Stimulated activated CD4-positive, alpha-beta T cell treated with anti-CD3 and anti-CD28 coated beads, Interleukin-12 subunit alpha, Interleukin-12 subunit beta, amount 100 ng/mL, for 24 hours (primary cell): ENCODE measurements at places on chromosomes 1 and 21.

DNA sequence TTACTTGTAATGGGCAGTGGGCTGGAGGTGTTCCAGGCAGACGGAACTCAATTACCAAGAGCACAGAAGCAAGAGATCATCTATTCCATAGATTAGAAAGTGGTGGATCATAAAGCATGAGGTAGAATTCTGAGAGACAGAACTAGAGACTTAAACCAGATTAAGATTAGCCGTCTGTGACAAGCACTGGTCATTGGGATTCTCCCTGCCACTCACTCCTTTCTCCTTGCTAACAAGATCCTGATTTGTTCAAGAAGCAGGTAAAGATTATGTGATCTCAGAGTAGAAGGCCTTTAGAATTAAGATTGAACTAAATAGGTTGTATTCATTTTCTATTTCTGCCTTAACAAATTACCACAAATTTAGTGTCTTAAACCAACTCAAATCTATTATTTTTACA lies 1.5 kb upstream of the HSPA13 start:
- no peak for DNase-seq

- DNase-seq: no peak
These were observed 19.9 kb downstream of the GFI1 start for GRCh38 chr1:92466683-92467352.

DNA sequence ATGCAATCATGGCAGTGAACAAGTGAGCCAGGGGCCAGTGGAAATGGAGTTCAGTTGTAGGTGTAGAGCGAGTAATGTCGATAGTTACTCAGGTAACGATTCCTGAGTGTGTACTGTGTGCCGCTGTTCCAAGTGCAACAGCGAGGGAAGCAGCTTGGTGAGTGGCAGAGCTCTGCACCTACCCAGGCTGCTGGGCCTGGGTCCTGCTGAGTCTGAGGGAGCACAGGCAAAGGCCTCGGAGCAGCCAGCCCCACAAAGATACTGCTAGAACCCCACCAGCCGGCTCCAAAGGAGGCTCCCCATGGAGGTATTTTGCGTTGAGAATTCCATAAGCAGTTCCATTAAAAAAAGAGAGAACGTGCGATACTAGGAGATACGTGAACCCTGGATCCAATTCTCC lies 23.2 kb downstream of the PARP1 start:
- no peak for DNase-seq

GRCh38 chr1:29524285-29525065 lies 288.2 kb downstream of the PTPRU start:
- DNase-seq: no peak

- no peak for DNase-seq
These were observed 3.2 kb downstream of the LYPD8 start for GRCh38 chr1:248752161-248753028.

DNA sequence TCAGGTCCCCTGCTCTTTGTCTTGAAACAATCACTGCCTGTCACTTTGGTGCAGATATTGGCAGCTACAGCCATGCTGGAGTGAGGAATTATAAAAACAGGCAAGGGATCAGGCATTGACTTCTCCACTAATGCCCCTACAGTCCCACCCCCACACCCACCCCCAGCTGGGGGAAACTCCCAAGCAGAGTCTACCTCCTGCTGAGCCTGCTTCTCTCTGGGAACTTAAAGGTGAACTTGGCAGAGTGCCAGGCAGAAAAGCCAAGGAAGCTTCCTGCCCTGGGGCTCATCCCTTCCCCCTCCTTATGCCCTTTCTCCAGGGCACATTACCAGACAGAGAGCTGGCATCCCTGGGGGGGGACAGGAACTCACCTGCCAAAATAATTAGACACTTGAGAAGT lies 6.7 kb downstream of the NCMAP start:
- no peak for DNase-seq

DNA sequence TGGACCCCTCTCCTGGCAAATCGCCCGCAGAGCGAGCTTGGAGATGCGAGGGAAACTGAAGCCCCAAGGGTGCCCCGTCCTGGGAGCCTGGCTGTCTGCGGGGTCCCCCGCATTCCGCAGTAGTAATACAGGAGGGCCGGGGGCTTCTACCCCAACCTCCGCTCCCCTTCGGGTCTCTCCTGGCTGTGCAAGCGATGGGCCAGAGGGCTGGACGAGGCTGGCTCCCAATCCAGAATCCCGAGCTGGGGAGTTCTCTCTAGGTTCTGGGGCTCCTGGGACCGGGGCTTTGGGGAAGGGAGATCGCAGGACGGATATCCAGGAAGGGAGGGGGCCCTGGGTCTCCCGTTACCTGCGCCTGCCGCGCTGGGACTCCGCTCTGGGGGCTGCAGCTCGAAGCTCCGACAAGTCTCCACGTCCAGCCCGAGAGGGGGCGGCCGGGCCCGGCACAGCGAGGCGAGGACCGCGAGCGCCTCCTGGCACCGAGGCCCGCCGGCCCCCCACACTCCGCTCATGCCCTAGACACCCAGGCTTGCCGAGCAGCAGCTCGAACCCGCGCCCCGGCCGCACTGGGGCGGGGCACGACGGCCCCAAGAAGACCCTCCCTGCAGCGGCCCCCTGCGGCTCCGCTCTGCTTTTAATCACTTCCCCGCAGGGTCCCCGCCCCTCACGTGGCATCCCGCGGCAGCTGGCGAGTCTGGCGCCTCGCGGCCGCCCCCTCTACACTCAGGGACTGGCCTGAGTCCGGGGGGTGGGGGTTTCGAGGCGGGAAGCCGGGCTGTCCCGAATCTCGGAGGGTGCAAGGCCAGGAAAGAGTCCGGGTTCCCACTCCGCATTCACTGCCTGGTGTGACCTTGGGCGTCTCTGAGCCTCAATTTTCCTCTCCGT lies at the start of gene SYT6:
Gene SYT6, minus strand, starts transcription at position 609 of the 885 bp plus-strand sequence. Its CDS starts 97 bp downstream, at position 512.
- no peak for DNase-seq

- no peak for DNase-seq
These were observed 20.5 kb downstream of the SYT2 start for GRCh38 chr1:202689493-202690342.

DNA sequence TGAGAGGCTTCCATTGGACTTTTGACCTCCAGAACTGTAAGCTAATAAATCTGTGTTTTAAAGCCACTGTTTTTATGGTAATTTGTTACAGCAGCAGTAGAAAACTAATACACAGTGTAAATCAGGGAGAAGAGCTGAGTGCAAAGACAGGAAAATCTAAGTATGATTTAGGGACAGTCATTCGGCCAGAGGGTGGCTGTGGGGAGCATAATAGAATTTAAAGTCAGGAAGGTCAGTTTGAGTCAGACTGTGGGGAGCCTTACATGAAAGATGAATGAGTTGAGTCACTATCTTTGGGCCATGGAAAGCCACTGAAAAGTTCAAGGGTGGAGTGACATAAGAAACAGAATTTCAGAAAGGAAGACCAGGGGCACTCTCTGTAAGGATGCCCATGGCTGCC lies 52.4 kb upstream of the SSX2IP start:
- no peak for DNase-seq

GRCh38 chr1:117169871-117170596 lies 40.7 kb downstream of the VTCN1 start:
- DNase-seq: no peak

DNA sequence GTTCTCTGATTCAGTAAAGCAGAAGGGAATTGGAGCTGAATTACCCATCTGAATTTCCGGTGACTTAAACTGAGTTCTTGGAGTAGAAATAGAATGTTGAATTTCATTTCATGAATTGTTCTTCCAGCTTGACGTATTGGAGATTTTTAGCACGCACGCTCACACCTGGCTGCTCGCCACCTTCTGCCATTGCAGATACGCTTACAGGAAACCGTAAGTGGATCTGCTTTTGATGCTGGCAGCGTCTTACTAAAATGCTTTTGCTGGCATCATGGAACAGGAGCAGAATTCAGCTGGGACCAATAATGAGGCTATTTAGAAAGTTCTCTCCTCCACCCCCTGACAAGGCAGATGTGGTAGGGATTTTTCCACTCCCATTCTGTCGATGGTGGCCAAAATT lies 17.7 kb upstream of the ELAVL4 start:
- DNase-seq: no peak
